SK-N-DZ (cell line): ENCODE measurements at places on chromosomes 2 and 18.

- DNase-seq: peak; percentile 68
Observed at GRCh38 chr18:24014062-24014985, at the start of gene TTC39C. TSS of gene TTC39C (plus strand) at chr18:24014754. CDS start at chr18:24014872, 118 bp downstream.

DNA sequence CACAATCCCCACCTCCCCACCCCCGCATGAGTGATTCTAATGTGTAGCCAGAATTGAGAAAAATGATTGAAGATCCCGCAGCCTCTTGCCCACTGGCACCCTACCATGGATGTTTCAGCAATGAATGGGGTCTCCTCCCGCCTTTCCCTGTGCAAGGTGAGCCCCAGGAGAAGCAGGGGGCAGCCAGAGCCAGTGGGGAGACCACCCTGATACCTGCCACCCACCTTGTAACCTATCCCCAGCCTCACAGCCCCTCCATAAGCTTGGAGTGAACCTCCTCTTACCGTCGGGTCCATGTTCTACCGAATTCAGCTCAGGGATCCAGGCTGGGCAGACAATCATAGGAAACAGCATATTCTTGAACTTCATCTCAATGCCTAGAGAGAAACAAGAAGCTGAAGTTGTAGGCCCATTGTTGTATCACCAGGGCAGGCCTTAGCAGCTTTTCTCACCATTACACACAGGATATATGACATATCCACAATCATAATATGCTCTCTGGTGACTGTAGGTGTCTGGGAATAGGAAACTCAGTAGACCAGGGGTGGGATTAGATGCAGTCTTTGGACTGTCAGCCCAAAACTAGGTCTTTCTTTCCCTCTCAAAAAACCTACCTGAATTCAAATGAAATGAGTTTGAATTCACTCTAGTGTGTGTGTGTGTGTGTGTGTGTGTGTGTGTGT, 30.9 kb downstream of the XDH start:
- DNase-seq: no peak

DNA sequence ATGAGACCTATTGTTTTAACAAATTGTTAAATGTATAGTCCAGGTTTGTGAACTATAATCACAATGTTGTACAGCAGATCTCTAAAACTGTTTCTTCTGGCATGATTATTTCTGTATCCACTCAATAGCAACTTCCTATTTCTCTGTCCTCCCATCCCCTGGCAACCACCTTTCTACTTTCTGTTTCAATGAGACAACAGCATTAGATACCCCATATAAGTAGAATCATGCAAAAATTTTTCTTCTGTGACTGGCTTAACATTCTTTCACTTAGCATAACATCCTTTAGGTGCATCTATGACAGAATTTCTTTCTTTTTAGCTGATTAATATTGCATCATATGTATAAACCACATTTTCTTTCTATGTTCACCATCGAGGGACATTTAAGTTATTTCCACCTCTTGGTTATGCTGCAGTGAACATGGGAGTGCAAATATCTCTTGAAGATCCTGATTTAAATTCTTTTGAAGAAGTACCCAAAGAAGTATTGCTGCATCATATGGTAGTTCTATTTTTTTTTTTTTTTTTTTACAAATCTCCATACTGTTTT, 713.5 kb downstream of the LRP1B start:
- DNase-seq: no peak

- no peak for DNase-seq
Observed at GRCh38 chr2:215421859-215422461, 13.9 kb downstream of the FN1 start.
